ENCODE measurements at places on chromosomes 7 and 10. TPM values are rescaled to one million over a fixed set of nuclear protein-coding genes. Genes with fewer than 3 reads are reported as not detected.

GRCh38 chr7:37281368-37282092, 167.1 kb downstream of the ELMO1 start:
- DNase-seq: no peak

GRCh38 chr7:26659121-26659520, 205.3 kb downstream of the SKAP2 start:
- DNase-seq: no peak

DNA sequence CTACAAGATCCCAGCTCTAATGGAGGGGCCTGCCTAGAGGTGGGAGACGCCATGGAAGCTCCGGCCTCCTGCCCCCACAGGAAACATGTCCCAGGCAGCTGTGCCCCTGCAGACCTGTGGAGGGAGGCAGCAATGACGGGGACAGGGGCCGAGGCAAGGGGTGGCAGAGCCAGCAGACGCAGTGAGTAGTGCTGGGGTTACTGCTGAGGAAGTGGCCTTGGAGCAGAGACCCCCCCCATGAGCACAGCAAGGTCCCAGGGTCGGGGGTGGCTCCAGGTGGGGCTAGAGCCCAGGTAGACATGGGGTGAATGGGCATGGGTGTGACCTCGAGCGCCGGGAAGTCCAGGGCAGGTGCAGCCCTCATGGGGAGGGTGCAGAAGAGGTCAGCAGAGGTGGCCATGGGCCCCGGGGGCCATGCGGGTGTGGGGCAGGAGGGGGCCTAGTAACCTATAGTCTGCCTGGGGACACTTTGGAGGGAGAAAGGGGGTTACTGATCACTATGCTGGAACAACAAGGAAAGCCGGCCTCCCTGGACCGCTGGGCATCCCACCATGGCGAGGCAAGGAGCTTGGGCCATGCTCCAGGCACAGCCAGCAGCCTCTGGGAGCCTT, 45.5 kb downstream of the JAKMIP3 start:
- no peak for DNase-seq

CFAP70 gene
- total RNA-seq: 2.5 TPM

DNA sequence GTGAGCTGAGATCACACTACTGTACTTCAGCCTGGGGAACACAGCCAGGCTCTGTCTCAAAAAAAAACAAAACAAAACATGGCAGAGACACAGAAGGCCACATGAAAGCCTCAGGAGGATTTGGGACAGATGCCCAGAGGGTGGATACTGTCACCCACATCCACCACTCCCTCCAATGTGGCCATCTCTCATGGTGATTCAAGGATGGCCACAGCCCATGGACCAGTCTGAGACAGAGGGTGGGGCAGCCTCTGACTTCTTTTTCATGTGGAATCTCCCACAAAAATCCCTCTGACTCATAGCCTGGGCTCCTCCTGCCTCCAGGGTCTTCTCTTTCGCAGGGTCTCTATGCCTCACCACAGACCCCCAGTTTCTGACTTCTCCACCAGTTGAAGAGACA, 59.0 kb upstream of the GTF2I start:
- no peak for DNase-seq

GRCh38 chr10:108586424-108586823, 1336.9 kb downstream of the XPNPEP1 start:
- no peak for DNase-seq

FAM25C gene
- not detected for total RNA-seq

DNA sequence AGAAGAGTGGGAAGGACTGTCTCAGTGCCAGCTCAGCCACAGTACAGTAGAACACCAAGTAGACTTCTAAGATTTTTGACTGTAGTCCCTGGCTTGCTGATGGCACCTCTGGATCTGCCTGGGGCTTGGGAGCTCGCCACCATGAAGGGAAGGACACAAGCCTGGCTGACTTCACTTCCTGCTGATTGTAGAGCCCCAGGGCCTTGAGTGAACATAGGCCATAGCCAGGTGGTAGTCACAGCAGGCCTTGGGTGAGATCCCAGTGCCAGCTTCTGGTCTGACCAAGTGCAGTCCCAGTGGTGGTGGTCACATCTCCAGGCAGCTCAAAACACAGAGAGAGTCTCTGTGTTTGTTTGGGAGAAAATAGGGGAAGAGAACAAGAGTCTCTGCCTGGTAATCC, 57.6 kb upstream of the HBP1 start:
- no peak for DNase-seq

DNA sequence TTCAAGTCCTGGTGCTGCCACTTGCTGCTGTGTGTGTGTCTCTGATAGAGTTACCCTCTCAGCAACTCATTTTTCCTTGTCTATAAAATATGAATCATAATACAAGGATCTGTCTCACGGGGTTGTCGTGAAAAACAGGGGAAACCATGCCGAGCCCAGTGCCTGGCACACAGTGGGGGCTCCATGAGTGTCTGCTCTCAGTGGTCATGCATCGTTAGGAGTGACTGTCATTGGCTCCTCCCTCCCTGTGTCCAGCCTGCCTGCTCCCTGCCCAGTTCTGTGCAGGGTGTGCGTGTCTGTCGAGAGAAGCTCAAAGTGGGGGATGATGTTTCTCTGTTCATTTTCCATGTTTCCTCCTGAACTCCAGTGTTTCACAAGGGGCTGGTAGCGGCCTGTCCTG, 83.6 kb upstream of the LRRC4 start:
- no peak for DNase-seq

- no peak for DNase-seq
Observed at GRCh38 chr7:2158331-2159175, 74.2 kb downstream of the MAD1L1 start.

GRCh38 chr10:127013691-127014473, 108.7 kb downstream of the DOCK1 start:
- no peak for DNase-seq

Measured in heart right ventricle (tissue), 16 donors.